ENCODE measurements at places on chromosomes 6 and 20.

GRCh38 chr6:45072673-45073072 is 255.5 kb upstream of the RUNX2 start:
- no peak for ATAC-seq

- ATAC-seq, result peak; percentile 67
Measured at GRCh38 chr6:78598966-78599365, 268.4 kb upstream of the IRAK1BP1 start.

DNA sequence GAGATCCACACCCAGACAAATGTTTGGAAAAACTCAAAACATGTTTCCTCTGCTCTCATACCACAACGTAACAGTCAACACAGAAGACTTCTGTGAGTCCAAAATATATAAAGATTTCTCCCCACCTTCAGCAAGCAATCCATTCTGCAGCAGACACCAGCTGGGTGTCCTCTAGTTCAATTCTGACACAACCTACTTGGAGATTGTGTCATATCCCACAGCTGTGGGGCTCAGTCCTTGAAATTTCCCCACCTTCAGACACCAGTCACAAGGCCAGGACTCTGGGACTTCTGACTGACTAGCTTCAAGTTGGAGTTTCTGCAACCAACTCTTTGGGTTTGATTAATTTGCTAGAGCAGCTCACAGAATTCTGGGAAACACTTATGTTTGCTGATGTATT is 244.8 kb upstream of the CDYL start:
- ATAC-seq, result no peak

- ATAC-seq, result no peak
Measured at GRCh38 chr6:28865401-28866204, 58.2 kb downstream of the TRIM27 start.

DNA sequence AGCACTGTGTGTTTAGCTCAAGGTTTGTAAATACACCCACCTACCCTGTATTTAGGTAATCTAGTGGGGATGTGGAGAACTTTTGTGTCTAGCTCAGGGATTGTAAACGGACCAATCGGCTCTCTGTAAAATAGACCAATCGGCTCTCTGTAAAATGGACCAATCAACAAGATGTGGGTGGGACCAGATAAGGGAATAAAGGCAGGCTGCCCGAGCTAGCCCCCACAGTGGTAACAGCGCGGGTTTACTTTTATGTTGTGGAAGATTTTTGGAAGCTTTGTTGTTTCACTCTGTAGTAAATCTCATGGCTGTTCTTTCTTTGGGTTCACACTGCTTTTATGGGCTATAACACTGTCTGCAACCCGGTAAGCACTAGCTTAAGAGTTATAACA is 32.1 kb upstream of the RANBP9 start:
- ATAC-seq, result no peak

DNA sequence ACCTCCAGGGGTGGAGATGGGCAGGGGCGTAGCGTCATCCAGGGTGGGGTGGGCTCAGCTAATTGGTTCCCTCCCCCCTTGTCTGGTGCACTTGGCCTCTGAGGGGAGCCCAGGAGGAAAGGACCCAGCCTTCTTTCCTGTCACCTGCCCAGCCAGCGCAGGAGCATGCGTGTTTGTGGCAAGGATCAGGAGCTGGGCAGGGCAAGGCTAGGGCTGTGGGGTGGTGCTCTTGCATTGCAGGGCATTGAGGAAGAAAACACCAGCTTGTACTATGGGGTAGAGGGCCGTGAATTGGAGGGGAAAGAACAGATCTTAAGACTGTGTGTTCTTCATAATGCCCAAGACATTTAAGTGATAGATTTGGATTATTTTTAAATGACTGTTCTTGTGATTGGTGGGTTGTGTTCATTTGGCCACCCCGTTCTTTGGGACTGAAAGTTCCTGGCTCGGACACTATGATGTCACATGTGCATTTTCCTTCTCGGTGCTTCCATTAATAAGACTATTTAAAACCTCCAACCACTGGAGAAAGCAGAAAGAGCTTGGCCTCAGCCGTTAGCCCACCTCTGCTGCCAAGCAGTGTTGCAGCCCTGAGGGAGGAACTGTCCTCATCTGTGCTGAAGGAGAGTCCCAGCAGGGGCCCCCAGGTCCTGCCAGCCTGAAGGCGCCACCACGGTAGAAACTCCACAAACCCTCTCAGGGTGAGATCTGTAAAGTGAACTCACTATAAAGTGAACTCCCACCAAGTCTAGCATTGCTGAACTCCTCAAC is 136.2 kb upstream of the INSM1 start:
- no peak for ATAC-seq

GRCh38 chr6:130269969-130270635 is 47.4 kb upstream of the SAMD3 start:
- ATAC-seq, result no peak

DNA sequence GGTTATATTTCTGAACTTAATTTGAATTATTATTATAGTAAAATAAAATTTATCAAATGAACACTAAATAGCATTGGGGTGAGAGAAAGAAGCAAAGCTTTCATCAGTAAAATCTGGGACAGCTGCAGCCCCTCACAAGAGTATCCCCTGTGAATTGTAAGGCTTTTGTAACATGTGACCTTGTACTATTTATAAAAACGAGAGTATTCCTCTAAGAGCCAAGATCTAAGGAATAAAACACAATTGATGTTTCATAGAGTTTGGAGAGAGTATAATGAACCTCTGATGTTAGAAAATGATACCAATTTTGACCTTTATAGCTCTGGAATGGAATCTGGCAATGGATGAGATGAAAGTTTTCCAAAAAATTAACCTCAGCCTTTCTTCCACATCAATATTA is 617.2 kb upstream of the ID4 start:
- no peak for ATAC-seq

DNA sequence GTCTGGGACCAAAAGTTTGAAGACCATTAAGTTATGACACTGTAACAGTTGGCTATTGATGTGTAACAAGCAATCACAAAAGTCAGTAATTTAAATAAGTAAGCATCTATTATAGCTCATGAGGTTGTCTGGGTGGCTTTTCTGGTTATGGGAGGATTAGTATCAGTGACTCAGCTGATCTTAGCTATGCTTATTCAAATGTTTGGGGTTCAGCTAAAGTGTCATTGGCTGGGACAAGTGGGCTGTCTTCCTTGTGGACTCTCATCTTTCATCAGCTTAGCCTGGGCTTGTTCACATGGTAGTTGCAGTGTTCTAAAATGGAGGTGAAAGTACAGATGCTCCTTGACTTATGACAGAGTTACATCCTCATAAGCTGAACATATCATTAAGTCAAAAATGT is 74.6 kb upstream of the LAMP5 start:
- ATAC-seq, result no peak

GRCh38 chr6:111976139-111976538 is 77.8 kb upstream of the CCN6 start:
- ATAC-seq, result no peak
